ENCODE measurements at places on chromosomes 16 and 17.

- no peak for DNase-seq
Observed at GRCh38 chr17:62781831-62782251, 26.3 kb downstream of the MARCHF10 start.

DNA sequence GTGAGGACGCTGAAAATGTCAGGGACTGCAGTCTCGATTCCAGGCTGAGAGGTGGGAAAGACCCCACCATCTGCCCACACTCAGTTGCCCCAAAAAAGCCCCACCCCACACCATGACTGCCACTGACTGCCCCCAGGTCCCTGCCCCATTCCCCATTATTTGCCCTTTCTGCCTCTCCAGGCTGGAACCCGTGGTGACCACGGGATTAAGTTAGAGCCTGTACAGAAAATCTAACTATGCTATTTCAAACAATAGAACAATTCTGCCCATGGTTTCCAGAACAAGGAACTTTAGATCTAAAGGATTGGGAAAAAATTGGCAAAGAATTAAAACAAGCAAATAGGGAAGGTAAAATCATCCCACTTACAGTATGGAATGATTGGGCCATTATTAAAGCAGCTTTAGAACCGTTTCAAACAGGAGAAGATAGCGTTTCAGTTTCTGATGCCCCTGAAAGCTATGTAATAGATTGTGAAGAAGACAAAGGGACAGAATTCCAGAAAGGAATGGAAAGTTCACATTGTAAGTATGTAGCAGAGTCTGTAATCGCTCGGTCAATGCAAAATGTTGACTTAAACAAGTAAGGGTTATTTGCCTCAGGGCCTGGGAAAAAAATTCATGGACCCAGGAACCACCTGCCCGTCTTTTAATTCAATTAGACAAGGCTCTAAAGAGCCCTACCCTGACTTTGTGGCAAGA is 14.4 kb downstream of the FLYWCH1 start:
- DNase-seq: no peak

DNA sequence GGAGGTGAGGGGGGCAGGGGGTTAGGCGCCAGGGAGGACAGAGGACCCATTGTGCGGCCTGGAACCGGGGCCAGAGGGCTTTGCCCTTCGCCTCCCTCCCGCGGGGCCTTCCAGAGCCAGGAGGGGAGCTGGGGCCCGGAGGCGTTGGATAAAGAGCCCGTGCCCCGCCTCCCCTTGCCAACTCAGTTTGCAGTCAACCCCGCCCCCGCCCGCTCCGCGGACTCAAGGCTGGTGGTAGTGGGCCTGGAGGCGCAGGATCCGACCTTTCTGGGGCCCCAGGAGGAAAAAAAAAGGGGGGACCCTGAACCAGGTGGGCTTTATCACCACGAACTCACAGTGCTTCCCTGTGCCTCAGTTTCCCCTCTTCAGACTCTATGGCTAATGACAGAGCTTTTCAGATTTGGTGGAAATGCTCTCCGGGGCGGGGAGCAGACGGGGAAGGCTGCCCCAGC is 2.0 kb upstream of the SPHK1 start:
- no peak for DNase-seq

- DNase-seq: no peak
Observed at GRCh38 chr17:65166787-65167186, 29.6 kb downstream of the RGS9 start.

DNA sequence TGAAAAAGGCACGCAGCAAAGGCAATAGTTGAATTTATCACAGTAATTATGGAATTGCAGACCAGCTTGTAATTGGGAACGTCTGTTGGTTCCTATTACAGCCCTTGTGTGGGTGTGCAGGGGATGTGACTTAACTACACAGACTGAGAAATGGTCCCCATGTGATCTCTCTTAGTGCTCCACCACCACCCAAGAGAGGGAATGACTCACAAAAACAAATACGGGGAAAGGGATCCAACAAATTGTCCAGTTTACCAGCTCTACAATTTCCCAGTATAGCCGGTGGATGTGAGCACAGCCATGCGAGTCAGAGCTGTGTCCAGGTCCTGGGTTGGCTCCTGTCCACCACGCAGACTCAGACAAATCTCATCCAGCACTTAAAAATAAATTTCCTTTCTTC is 337.9 kb downstream of the GRIN2A start:
- DNase-seq: no peak

DNA sequence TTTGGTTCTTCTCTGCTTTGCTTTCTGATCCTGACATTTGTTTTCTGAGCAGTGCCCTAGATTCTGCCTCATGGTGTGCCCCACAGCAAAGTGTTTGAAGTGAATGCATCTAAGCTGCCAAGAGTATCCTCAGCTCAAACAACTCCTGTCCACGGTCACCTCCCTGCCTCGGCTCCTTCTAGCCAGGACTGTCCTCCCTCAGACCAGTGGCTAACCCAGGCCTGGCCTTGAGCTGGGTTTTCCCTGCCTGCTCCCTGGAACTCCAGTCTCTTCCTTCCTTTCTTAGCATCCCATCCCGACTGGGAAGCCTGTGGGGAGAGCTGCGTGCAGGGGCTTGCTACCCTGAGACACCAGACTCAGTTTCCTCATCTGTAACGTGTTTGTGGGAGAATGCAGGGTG is 256.5 kb downstream of the GSG1L start:
- DNase-seq: no peak

DNA sequence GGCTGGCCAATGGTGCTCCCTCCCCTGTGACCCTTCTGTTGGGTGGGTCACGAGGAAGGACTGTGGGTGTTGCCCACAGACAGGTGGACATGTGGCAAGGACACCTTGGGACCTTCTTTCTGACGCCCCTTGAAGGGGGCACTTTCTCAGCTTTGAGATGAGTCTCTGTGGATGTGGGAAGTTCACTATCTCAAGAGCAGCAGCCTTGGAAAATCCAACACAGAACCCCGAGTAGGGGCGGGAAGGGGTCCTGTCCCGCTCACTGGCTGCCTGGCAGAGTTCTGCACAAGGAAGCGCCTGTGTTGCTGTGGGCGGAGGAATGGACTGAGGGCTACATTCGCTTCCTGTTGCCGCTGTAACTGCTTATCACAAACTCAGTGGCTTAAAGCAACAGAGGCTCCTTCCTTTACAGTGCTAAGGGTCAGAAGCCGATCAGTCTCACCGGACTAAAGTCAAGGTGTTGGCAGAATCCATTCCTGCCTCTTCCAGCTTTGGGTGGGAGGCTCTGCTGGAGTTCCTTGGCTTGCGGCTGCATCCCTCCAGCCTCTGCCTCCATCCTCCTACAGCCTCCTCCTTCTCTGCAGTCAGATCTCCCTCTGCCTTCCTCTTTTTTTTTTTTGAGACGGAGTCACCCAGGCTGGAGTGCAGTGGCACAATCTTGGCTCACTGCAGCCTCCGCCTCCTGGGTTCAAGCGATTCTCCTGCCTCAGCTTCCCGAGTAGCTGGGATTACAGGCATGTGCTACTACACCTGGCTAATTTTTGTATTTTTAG is 305.2 kb downstream of the SEC14L1 start:
- DNase-seq: no peak

DNA sequence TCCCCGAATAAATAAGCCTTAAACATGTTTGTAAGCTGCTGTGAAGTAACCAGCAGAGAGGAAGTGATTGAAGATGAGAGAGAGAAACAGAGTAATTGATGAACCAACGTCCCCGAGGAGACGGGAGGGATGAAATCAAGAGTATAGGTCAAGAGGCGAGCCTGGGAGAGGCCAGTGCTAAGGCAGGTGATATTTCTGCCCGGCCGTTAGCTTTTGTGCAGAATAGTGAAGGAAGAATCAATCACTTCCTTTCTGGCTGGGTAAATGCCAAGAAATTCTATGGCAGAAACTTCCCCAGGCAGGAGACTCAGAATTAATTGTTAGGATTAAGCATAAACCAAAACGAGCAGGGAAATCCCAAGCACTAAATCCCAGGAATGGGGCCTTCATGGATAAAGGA is 273.8 kb downstream of the CDH13 start:
- DNase-seq: no peak

DNA sequence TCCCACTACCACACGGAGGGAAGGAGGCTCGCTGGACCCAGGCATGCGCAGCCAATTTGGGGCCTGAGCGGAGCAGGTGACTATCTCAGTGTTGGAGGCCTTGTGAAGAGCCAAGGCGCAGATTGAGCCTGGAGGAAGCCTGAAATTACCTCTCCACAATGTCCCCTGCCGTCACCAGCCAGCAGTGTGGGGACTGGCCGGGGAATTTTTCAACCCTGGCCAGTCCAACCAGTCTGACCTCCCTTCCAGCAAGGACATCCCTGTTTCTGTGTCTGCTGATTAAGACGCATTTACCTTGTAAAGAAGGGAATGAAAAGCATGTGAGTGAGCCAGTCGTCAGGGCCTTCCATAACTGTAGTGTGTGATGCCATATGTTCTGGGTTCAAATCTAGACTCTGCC is 198.1 kb upstream of the IRX3 start:
- no peak for DNase-seq

GRCh38 chr16:86671486-86672178 is 93.3 kb downstream of the FOXL1 start:
- DNase-seq: no peak

DNA sequence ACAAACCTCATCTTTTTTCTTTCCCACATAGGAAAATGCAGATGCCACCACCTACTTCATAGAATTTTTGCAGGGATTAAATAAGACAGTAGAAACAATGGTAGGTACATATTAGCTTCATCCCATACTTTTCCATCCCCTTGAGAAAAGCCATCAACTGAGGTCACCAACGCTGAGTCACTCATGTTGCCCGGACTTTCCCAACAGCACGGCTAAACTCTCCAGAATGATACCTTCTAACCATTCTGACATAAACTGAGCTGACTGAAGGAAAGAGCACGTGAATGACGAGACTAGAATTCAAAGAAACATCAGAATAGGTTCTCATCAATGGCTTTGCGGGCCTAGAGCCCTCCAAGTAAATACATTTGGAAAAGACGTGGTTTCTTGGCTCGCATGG is 146.0 kb upstream of the RCVRN start:
- DNase-seq: peak; percentile 50

GRCh38 chr17:72457712-72458111 is 336.9 kb downstream of the SOX9 start:
- no peak for DNase-seq

DNA sequence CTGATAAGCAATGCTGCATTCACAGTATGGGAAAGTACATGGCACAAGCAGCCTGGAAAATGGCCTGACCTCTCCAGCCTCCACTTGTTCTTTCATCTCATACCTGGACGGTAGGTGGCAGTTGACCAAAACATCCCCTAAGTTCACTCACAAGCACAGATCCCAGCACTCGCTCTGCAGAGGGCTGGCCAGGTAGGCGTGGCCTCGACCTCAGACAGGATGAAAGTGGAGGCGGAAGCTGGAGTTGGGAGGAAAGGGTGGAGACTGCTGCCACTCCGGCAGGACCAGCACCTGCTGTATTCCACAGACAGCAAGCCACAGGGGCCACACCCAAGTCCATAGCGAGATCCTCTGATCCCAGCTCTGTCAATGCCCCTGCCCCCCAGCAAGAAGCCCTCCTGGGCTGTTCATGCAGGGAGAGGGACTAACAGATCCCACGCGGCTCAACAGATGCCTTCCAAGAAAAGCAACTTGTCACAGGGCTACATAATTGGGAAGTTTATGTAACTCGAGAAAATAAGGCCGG is 31.3 kb downstream of the ZCCHC14 start:
- peak; percentile 68 for DNase-seq

DNA sequence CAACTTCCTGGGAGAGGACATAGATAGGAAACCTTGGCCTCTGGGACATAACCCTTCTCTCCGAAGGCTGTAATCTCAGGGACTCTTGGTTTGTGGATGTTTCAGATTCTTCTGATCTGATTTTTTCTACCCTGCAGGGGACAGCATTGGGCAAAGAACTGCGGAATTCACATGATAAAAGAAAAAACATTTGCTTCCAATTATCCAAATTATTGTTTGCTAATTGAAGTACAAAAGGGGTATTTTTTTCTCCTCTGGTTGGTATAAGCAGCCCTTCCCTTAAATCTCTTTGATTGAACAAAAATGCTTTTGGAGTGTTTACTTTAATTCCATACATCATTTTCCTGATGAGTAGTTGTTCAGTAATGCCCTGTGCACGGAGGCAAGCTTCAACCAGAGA is 251.7 kb upstream of the IRX3 start:
- DNase-seq: no peak

DNA sequence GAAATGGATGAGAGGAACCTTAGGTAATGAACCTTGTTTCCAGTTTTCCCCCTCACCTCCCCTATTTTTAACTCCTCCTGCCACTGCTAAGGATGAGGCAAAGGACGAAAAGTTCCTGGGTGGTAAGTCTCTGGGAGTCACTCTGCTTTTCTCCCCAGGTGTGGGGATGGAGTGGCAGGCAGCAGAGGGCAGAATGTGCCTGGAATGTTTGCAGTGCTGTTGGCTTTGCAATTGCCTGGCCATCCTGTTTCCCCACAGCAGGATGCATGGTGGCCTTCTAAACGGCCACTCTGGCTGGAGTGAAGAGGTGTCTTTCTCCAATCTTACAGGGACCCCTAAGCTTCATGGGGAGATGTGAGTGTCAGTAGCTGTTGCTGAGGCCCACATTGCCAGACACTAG is 432.5 kb upstream of the ZFHX3 start:
- no peak for DNase-seq

Data from tibial artery (tissue), 4 donors.